ENCODE measurements at places on chromosomes 7 and 10.

DNA sequence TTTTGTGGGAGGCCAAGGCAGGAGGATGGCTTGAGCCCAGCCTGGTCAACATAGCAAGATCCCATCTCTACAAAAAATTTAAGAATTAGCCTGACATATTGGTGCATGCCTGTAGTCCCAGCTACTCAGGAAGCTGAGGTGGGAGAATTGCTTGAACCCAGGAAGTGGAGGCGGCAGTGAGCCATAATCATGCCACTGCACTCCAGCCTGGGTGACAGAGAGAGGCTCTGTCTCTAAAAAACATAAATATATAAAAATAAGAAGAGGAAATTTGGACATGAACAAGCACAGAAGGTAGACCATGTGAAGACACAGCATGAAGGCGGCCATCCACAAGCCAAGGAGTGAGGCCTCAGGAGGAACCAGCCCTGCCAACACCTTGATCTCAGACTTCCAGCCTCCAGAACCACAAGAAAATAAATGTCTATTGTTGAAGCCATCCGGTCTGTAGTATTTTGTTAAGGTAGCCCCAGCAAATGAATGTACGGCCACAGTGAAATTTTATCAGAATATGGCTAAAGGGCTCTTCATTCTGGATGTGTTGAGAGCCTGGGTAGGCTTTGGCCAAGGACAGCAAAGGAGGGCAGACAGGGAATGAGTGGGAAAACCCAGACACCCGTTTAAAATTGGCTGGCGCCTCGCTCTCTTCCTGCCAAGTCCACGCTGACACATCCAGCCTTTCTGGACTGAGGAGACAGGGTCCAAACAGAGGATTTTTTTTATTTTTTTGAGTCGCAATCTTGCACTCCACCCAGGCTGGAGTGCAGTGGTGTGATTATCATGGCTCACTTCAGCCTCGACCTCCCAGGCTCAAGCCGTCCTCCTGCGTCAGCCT is 12.9 kb upstream of the GRID2IP start:
- no peak for DNase-seq

DNA sequence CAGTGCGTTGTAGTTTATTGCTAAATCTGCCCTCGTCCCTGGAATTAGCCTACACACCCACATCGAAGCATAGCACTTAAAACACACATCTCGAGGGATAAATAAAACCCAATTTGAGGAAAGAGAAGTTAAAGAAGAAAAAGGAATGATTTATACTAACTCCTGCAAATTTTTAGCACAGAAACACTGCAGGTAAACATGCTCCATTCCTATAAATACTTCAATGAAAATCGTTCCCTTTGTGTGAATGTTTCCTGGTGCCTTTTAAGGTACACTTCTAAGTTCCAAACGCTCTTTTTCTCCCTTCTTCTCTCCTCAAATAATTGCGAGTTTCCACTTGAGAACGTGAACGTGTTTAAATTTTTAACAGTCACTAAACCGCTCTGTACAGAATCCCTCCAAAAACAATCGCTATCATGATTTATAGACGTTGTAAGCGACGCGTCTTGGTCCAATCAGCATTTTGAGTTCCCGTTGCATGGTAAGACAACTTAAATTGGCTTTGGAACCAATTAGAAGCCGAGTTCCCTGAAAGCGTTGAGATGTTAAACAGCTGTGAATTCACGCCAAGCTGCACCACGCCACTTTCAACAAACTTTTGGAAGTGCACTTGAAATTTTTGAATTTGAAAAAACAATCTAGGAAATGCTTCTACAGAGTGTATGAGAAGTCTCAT is 12.5 kb upstream of the EBLN1 start:
- DNase-seq: peak; percentile 70

GRCh38 chr10:48813825-48814224 is 125.8 kb downstream of the LRRC18 start:
- no peak for DNase-seq

DNA sequence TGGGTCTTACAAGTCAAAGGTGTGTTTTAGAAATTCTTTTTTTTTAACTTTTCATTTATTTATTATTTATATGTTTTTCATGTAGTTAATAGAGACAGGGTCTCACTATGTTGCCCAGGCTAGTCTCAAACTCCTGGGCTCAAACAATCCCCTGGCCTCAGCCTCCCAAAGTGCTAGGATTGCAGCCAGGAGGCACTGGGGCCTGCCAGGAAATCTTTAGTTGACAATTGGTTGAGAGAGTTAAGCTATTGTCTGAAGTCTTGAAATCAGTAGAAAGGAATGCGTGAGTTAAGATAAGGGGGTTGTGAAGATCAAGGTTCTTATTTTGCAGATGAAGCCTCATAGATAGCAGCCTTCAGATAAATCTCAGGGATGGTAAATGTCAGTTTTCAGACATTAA is 245.4 kb upstream of the GALNT17 start:
- no peak for DNase-seq

DNA sequence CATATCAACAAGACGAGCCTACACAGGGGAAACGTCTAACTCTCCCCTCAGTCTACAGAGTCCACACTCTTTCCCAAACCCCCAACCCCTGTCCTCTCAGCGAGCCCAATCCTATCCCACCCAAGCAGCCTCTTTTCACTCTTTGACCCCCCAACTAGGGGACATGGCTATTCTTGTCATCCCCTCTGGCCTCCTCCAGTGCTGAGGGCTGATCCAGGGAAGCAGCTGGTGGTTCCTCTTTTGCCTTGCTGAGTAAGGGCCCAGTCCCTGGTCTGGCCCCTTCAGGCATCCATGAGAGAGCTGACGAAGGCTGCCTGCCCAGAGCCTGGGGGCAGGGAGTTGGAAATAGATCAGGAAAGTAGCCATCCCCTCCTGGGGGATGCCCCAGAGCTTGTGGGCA is 6.4 kb downstream of the NOBOX start:
- no peak for DNase-seq

DNA sequence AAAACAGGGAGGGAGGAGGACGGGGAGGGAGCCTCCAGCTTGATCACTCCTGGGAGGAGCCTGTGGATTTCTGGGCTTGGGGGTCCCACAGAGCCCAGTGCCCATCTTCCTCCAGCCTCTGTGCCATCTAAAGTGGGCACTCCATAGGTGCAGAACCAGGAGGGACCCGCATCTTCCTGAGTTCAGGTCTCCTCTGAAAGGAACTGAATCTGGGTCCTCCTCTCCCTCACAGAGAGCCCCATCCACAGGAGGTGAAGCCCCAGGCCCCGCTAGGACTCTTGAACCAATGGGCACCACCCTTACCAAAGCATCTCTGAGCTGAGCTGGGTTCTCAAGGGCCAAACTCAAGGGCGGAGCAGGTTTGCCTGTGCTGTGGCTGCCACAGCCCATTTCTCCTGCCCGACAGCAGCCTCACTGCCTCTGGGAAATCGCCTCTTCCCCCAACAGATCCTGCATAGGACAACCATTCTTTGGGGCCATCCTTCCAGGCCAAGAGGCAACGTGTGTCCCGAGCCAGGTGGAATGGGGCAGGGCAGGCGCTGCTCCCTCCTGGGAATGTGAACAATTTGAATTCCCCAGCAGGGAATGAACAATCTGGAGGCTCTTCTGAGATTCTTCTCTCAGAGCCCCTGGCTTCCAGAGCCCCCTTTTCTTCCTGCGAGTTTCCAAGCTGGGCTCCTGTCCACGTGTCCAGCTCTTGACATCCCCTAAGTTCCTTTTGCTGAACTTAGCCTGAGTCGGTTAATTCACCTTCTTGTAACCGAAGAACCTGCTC is 411.0 kb upstream of the FOXK1 start:
- no peak for DNase-seq

GRCh38 chr10:29811751-29812427 is 177.1 kb upstream of the SVIL start:
- DNase-seq: peak; percentile 95

DNA sequence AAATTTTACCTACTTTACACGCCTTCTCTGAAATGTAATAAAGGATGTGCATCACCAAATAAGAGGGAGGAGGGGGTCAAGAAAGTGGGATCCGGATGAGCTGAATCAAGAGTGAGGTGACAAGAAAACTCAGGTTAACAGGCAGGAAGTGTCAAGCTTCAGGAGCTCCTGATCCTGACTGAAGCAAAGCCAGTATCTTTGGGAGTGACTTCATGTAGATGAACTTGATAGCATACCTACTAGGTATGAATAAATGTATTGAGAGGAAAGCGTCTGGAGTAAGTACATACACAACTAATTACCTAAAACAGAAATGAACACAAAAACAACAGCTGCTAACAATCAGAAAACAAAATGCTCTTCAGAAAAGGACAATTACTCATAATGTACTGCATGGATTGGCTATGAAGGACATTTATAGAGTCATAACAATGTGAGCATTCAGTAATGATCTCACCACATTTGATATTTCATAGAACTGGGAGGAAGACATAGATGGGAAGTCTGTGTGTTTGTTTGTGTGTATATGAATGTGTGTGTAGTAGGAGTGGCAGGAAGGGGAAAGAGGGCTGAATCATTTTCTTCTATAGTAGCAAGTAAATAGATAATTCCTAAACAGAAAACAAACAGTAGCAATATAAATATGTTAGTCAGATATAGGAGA is 29.4 kb downstream of the PRKG1 start:
- peak; percentile 34 for DNase-seq

DNA sequence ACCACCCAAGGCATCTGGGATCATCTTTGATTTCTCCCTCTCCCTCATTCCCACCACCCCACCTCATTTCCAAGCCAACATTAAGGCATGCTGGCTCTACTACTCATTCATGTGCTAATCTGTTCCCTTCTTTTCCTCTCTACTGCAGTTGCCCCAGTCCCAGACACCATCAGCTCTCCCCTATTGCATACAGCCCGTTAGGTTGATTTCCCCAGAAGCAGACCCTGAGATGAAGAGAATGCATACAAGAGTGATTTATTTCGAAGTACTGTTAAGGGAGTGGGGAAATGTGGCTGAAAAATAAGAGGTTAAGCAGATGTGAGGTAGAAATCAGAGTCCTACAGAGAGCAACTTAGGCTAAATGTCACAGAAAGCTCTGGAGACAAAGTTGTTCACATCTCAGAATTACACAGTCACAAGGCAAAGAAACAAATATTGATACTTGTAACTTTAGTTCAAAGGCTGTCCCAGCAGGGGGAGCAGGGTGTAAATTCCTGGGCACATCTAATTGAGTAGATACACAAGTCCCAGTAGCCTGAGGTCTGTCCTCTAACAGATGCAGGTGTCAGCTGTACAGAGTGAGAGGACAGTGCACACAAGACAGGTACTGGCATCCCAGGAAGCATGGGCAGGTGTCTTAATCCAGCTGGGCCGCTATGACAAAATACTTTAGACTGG is 20.9 kb downstream of the AKR1D1 start:
- peak; percentile 40 for DNase-seq

GRCh38 chr7:46080595-46081159 is 159.6 kb upstream of the IGFBP3 start:
- DNase-seq: peak; percentile 19

DNA sequence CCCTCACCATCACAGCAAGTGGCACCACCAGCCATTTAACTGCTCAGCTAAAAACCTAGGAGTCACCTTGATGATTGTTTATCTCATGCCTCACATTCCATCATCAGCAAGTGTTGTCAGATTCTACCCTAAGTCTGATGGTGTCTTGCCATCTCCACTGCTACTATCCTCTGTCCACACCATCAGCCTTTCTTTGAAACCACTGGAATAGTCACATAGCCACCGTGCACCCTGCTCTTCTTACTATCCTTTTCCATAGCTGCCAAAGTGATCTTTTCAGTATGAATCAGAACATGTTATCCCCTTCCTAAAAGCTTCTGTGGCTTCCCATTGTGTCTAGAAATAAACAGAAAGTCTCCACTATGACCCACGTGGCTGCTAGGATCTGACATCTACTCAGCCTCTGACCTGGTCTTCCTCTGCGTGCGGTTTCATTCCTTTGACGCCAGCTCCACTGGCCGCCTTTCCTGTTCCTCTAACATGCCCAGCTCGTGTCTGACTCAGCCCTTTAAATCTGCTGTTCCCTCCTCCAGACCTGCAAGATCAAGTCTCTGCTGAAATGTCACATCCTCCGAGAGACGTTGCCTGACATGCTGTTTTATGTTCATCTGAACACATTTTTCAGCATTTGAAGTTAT is 16.5 kb upstream of the CHN2 start:
- DNase-seq: no peak

DNA sequence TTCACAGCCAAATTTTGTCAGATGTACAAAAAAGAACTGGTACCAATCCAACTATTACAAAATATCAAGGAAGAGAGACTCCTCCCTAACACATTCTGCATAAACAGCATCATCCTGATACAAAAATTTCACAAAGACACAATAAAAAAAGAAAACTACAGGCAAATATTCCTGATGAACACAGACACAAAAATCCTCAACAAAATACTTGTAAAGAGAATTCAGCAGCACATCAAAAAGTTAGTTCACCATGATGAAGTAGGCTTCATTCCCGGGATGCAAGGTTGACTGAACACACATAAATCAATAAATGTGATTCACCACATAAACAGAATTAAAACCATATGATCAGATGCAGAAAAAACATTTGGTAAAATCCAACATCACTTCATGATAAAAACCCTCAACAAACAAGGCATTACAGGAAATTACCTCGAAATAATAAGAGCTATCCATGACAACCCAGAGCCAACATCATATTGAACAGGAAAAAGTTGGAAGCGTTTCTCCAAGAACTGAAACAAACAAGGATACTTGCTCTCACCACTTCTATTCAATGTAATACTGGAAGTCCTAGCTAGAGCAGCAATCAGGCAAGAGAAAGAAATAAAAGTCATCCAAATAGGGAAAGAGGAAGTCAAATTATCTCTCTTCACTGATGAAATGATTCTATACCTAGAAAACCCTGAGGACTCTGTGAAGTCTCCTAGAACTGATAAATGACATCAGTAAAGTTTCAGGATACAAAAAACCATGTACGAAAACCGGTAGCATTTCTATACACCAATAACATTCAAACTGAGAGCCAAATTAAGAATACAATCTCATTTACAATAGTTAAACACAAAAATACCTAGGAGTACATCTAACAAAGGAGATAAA is 223.1 kb downstream of the REEP3 start:
- DNase-seq: peak; percentile 23

GRCh38 chr7:13821152-13821787 is 168.2 kb downstream of the ETV1 start:
- DNase-seq: peak; percentile 33

DNA sequence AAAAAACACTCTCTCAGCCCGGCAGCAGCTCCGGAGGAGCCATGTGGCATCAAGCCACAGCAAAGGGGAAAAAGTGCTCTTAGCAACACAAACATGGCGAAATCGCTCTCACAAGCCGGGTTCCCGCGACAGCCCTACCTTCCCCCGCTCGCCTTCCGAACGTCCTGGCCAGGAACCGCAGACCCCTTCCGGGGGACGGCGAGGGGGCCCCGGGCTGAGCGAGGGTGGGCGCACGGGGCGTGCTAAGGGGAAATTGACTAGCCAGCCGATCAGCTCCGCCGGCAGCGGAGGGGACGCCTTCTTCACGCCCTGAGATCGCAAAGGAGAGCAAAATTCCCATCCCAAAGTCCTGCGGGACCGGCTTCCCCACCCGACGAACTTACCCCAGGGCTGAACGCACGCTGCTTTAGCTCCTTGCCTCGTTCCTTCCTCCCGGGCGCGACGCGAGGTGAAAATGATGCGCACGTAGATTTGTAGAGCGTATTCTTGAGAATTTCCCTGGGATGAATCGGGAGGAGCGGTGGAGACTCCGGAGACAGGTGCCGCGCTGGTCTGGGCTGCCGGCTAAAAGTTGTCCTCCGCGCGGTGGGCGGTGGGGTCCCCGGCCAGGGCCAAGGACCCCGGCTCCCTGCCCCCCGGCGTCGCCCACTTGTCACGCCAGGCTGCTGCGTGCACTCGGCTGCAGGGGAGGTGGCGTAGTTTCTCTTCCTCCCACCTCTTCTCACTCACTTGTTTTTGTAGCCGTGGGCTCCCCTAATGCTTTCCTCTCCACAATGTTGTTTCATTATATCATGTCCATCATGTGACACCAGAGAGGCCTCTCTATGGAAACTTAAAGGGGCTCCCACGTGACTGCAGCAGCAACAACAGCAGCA is 220.1 kb upstream of the MKLN1 start:
- peak; percentile 92 for DNase-seq
